Liver (tissue), 10 donors: ENCODE measurements at places on chromosomes 5 and 9. TPM values are rescaled to one million over a fixed set of nuclear protein-coding genes. Genes with fewer than 3 reads are reported as not detected.

The ARAP3 gene
- total RNA-seq = 4.7 TPM

The FBXL7 gene
- 1.1 TPM for total RNA-seq

The SPINK4 gene
- total RNA-seq = not detected

The TBC1D13 gene
- 6.3 TPM for total RNA-seq

The HNRNPK gene
- 403 TPM for total RNA-seq

The RGP1 gene
- total RNA-seq = 5.1 TPM

The ABLIM3 gene
- total RNA-seq = 6.8 TPM

The OR1J2 gene
- total RNA-seq = not detected

DNA sequence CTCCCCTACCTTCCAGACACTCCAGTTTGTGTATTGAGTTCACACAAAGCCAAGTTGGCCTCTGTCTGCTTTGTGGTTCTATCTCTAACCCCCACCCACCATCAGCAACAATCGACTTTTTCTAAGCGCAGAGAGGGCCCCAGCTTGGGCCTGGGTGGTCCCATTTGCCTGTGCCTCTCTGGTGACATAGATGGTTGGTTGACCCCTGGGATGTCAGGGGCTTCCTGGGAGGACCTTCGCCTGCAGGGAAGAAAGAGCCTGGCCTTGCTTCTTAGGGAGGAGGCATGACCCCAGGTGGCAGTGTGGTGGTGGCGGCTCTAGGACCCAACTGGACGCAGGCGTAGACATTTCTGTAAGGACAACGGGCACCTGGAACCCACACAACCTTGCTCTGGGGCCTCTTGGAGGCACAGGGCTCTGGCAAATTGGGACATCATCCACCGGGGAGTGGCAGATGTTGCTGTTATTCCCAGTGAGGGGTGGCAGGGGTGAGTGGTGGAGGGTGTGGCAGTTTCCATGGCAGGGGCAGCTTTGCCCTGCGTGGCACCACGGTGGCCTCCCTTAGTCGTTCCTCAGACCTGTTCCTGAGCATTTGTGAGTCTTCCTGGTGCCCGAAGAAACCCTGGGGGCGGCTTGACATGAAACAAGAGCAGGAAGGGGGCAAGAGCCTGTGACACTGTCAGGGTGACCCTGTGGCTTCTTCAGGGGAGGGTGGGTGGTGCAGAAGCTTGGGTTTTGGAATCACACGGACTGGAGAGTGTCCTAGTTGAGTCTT lies 171.0 kb upstream of the IER5L start:
- H3K27me3 ChIP-seq = no peaks in the 10 kb centered on the region
- no peak overlapping the region for H3K4me3 ChIP-seq

GRCh38 chr5:154278186-154278585 lies 87.7 kb downstream of the GALNT10 start:
- no peak overlapping the region for H3K27ac ChIP-seq
- no peaks in the 10 kb centered on the region for H3K27me3 ChIP-seq
- DNase-seq = no peak

GRCh38 chr5:52787600-52788504 lies at the start of the genes ITGA1 and PELO:
TSS of gene ITGA1 (plus strand) at chr5:52787916. CDS start at chr5:52788354, 438 bp downstream.
TSS of gene PELO (plus strand) at chr5:52787916. CDS start at chr5:52800395, 12,479 bp downstream.
- no peaks in the 10 kb centered on the region for H3K27me3 ChIP-seq
- peak within 1 kb of the TSS; percentile 98 for H3K27ac ChIP-seq
- H3K4me1 ChIP-seq = peaks cover 40% of the 10 kb centered on the region
- DNase-seq = peak; percentile 74

- DNase-seq = no peak
- no peaks in the 10 kb centered on the region for H3K4me1 ChIP-seq
- H3K4me3 ChIP-seq = no peak overlapping the region
- no peaks in the 10 kb centered on the region for H3K36me3 ChIP-seq
- no peak overlapping the region for H3K27ac ChIP-seq
- H3K27me3 ChIP-seq = no peaks in the 10 kb centered on the region
Measured at GRCh38 chr9:33795819-33796218, 458 bp downstream of the PRSS3 start.

DNA sequence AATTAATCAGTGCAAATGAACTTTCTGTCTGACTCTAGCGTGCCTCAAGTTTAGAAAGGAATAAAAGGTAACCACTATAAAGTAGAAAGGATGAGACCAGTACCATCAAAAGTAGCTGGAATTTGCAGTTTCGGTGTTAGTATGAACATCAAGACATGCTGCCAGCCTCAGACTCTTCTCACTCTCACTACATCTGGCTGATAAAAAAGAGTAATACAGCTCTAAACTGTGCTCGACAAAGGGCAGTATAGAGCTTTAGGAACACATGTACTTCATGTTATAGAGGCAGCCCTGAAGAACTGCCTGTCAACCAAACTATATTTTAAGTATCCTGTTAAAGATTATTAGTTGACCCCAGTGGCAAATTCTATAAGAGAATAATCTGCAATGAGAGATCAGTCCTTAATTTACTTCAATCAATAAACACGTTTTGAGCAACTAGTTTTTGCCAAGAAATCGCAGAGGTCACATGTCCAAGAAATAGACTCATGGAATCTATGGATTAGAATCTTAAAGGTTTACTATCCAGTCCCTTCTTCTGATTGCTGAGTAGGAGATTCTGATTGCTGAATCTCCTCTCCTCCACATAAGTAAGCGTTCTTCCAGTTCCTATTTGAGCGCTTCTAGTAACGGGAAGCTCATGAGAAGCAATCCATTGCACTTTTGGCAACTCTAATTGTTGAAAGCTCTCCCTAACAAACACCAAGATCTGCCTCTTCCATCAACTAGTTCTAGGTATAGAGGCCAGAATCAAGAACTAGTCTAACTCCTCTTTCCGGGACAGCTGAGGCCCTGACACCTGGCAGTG lies 941 bp downstream of the XPA start:
- no peak for DNase-seq
- peak overlapping the region; percentile 56 for H3K4me3 ChIP-seq
- peaks cover 29% of the 10 kb centered on the region for H3K4me1 ChIP-seq
- peak overlapping the region; percentile 91 for H3K27ac ChIP-seq

DNA sequence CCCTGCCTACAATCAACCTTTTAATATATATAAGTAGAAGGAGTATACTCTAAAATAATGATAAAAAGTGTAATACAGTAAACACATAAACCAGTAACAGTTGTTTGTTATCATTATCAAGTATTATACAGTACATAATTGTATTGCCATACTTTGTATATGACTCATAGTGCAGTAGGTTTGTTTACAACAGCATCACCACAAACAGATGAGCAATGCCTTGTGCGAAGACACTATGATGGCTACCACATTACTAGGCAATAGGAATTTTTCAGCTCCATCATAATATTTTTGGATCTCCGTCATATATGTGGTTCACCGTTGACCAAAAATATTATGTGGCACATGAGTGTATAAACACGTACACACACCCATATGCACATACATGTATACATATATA lies 69.7 kb upstream of the APC start:
- no peaks in the 10 kb centered on the region for H3K4me1 ChIP-seq
- no peak overlapping the region for H3K4me3 ChIP-seq
- DNase-seq = no peak
- H3K36me3 ChIP-seq = no peaks in the 10 kb centered on the region
- H3K27me3 ChIP-seq = no peaks in the 10 kb centered on the region
- no peak overlapping the region for H3K27ac ChIP-seq

DNA sequence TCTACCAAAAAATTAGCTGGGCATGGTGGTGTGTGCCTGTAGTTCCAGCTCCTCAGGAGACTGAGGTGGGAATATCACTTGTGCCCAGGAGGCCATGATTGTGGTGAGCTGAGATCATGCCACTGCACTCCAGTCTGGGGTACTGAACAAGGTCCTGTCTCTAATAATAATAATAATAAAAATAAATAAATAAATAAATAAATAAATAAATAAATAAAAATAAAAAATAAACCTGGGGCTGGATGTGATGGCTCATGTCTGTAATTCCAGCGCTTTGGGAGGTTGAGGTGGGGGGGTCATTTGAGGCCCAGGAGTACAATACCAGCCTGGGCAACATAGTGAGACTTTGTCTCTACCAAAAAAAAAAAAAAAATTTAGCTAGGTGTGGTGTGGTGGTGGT lies 113.7 kb downstream of the ARHGEF28 start:
- H3K36me3 ChIP-seq = no peaks in the 10 kb centered on the region
- H3K4me3 ChIP-seq = no peak overlapping the region
- no peak for DNase-seq
- H3K27ac ChIP-seq = no peak overlapping the region
- H3K4me1 ChIP-seq = no peaks in the 10 kb centered on the region

DNA sequence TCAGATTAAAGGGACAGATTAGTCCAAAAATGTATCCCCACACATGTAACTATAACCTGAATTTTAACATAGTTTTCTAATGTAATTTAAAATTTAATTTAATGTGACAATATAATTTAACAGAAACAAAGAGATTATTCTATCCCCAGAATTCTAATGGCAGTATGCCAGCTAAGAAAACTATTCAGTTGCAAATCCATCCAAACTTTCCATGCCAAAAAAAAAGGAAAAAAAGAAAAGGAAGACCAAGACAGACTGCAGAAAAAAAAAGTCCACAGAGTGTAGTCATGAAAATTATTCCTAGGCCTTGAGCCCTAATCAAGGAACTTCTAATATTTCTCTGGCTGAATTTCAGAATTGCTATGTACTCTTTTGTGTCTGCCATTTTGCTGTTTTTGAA lies 217.6 kb downstream of the CDH18 start:
- H3K27me3 ChIP-seq = no peaks in the 10 kb centered on the region
- H3K4me3 ChIP-seq = no peak overlapping the region
- H3K27ac ChIP-seq = no peak overlapping the region
- H3K4me1 ChIP-seq = no peaks in the 10 kb centered on the region
- H3K36me3 ChIP-seq = no peaks in the 10 kb centered on the region
- DNase-seq = no peak

DNA sequence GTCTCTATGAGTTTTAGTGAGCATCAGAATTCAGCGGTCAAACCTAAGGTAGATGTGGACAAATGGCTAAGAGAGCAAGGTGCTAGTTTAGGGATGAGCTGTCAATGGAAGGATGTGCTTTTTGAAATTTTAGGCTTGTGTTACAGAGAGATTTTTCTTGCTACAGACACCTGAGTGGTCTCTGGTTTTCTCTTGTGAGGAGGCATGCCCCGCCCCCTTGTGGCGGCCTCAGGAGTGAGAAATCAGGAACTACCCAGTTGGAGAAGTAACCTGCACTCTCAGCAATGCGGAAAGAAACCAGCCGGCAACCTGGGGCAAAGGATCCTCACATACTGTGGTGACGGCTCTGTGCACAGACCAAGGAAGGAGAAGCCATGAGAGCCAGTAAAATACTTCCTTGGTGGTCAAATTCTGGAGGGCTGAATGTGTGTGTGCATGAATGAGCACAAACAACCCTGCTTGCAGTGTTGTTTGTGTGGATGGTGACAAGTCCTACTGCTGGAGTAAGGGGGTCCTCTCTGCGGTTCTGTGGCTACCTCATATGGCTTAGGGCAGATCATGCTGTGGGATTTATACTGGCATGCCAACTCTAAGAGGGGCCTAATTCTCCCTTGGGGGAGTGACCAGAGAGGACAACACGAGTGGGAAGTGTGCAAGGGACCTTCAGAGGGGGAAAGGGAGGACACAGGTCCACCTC lies 16.7 kb upstream of the HSD17B4 start:
- no peak overlapping the region for H3K4me3 ChIP-seq
- peaks cover 1% of the 10 kb centered on the region for H3K4me1 ChIP-seq
- peak; percentile 76 for DNase-seq
- H3K27ac ChIP-seq = no peak overlapping the region
- H3K27me3 ChIP-seq = no peaks in the 10 kb centered on the region

- H3K36me3 ChIP-seq = no peaks in the 10 kb centered on the region
- no peak overlapping the region for H3K27ac ChIP-seq
- no peaks in the 10 kb centered on the region for H3K27me3 ChIP-seq
- no peaks in the 10 kb centered on the region for H3K4me1 ChIP-seq
- no peak overlapping the region for H3K4me3 ChIP-seq
Measured at GRCh38 chr5:98839469-98840383, 66.3 kb downstream of the RGMB start.

GRCh38 chr5:79716839-79717238 lies 27.2 kb downstream of the CMYA5 start:
- no peaks in the 10 kb centered on the region for H3K27me3 ChIP-seq
- H3K36me3 ChIP-seq = no peaks in the 10 kb centered on the region
- H3K4me1 ChIP-seq = no peaks in the 10 kb centered on the region
- no peak for DNase-seq
- H3K4me3 ChIP-seq = no peak overlapping the region

GRCh38 chr5:72955143-72955767 lies 586 bp upstream of the FCHO2 start:
- peak overlapping the region; percentile 97 for H3K27ac ChIP-seq
- peak; percentile 80 for DNase-seq
- no peaks in the 10 kb centered on the region for H3K36me3 ChIP-seq
- H3K27me3 ChIP-seq = no peaks in the 10 kb centered on the region

GRCh38 chr9:106963684-106964083 lies 100.7 kb downstream of the ZNF462 start:
- DNase-seq = no peak
- H3K27me3 ChIP-seq = no peaks in the 10 kb centered on the region
- no peak overlapping the region for H3K4me3 ChIP-seq
- H3K4me1 ChIP-seq = no peaks in the 10 kb centered on the region

GRCh38 chr5:170006021-170006420 lies 25.7 kb upstream of the INSYN2B start:
- H3K27ac ChIP-seq = no peak overlapping the region
- no peak for DNase-seq
- no peak overlapping the region for H3K4me3 ChIP-seq
- no peaks in the 10 kb centered on the region for H3K27me3 ChIP-seq
- no peaks in the 10 kb centered on the region for H3K4me1 ChIP-seq
- H3K36me3 ChIP-seq = no peaks in the 10 kb centered on the region

DNA sequence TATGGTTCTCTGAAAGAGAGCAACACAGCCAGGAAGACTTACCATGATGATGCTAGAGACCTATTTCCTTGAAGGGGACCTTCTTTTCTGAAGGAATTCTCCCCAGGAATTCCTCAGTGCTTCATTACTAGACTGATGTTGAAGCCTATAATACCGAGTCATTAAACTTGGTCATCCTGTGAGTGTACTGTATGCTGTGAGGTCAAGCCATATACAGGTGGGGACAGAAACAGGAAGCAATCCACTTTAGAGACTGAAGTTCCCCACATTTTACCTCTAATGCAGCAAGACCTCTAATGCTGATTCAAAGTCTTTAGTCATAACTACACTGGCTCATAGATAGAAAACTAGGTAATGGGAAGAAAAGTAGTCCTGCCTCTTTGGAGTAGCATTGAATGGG lies 77.1 kb upstream of the RASEF start:
- H3K36me3 ChIP-seq = no peaks in the 10 kb centered on the region
- DNase-seq = no peak
- no peaks in the 10 kb centered on the region for H3K4me1 ChIP-seq
- H3K27ac ChIP-seq = no peak overlapping the region

DNA sequence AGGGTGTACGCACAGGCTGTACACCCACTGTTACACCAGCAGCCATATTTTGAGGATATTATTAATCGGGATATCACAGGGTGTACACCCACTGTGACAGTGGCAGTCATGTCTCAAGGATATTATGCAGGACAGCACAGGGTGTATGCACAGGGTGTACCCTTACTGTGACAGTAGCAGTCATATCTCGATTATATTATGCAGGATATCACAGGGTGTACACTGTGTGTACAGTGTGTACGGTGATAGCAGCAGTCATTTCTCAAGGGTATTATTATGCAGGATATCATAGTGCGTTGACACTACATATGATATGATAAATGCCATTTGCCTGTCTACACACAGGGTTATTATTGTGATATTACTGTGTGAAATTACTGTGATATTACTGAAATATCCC lies 80.5 kb upstream of the SLC25A48 start:
- H3K27me3 ChIP-seq = no peaks in the 10 kb centered on the region
- no peak overlapping the region for H3K27ac ChIP-seq
- DNase-seq = no peak
- H3K4me1 ChIP-seq = no peaks in the 10 kb centered on the region

- no peaks in the 10 kb centered on the region for H3K36me3 ChIP-seq
- DNase-seq = no peak
- H3K4me1 ChIP-seq = no peaks in the 10 kb centered on the region
- H3K4me3 ChIP-seq = no peak overlapping the region
- H3K27ac ChIP-seq = no peak overlapping the region
Measured at GRCh38 chr5:114243281-114243971, 118.4 kb upstream of the KCNN2 start.
